Activated T-cell treated with anti-CD3 and anti-CD28 coated beads, Interleukin-2, amount 50 U/mL, for 1 hour (primary cell): ENCODE measurements at places on chromosomes 16 and 17.

DNA sequence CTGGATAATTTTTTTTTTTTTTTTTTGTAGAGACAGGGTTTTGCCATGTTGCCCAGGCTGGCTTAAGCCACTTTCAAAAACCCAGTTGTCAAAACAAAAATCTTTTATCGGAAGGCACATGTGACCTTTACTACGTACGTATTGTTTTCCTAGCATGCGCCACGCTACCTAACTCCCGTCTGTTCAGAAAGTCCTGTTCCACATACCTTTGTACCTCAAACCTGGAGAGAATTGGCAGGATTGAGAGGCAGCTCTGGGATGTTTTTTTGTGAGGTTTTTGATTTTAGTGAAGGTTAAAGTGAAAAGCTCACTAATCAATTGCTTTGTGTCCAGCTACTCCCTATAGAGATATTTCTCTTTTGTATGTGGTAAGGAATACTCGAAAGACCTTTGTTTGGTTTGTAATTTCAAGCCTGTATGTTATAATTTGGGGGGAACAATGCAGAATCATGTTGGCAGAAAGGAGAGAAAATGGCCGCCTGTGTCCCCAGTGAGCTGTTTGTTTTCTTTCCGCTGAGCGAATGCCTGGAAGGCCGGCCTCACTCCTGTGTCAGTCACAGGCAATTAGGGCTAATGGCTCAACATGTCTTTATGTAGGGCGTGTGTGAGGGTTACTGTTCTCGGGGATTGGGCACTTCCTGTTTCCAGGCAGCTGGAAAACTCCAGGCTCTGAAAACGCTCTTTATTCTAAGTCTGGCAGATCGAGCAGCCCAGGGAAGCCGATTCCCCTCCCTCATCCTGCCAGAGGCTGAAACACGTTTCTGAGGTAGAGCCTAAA, 60.8 kb upstream of the CLEC18A start:
- DNase-seq: no peak

DNA sequence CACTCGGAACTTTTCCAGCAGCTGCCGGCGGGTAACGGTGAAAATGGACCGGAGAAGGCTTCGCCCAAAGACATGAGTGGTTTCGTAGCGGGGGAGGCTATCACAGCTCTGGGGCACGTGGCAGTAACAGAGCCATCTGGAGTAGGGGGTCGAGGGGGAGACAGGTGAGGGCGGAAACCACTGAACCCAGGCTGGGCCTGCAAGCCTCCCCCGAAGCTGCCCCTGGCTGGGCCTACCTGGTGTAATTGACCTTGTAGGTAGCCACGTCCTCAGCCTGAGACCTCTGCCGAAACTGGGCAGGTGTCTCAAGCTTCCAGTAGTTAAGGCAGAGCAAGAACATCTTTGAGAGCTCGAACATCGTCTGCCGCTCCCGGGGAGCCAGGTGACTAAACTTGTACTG, 1.9 kb downstream of the KAT2A start:
- no peak for DNase-seq

GRCh38 chr17:35793257-35793656, 2.2 kb downstream of the MMP28 start:
- no peak for DNase-seq

- no peak for DNase-seq
These were observed 18.4 kb downstream of the SOX9 start for GRCh38 chr17:72139212-72139611.

- no peak for DNase-seq
These were observed 31.7 kb downstream of the DRC3 start for GRCh38 chr17:18004345-18004744.

- no peak for DNase-seq
These were observed 26.2 kb upstream of the RASL10B start for GRCh38 chr17:35705230-35705629.

DNA sequence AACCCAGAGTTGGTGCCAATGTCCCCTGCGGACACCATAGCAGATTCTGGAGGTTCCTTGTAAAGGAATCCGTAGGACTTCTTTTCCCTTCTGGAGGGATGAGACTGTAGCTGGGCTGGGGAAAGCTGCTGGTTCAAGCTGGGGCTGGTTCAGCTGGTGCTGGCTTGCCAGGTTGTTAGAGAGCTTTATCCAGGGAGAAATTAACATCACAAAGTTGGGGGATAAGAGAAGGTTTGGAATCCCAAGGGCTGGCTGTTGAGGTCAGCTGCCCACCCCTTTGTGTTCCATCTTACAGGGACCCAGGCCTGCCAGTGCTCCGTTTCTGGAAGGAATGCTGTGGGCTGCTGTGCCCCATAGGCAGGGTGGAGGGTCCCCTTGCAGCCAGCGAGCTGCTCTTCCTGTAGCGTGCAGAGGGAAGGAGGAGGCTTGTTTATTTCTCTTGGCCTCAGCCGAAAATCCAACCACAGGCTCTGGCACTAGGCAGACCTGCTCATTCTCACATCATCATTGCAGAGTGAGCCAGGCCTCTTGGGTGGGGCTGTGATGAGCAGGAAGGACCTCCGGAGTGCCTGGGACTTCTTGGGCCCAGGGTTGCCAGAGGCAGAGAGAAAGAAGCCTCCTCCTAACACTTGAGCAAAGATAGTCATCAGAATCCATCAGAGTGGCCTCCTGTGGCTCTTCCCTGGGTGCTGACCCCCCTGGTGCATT, 251.1 kb downstream of the SEC14L1 start:
- DNase-seq: no peak

GRCh38 chr17:69717214-69717613, 302.7 kb downstream of the MAP2K6 start:
- DNase-seq: no peak

DNA sequence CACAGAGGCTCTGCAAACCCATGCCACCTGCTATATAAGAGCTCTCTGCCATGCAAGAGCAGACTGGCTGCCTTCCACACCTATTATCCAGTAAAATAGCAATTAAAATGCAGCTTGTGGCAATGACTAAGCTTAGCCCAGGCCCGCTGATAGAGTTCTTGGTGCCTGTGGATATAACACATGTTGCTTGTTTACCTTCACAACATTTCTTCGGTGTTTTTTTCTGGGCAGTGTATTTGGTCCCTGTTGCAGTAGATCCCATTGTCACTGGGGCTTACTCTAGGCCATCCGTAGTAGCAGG, 63.5 kb downstream of the SPECC1 start:
- DNase-seq: no peak

GRCh38 chr17:58270476-58271215, 10.1 kb downstream of the MPO start:
- no peak for DNase-seq

DNA sequence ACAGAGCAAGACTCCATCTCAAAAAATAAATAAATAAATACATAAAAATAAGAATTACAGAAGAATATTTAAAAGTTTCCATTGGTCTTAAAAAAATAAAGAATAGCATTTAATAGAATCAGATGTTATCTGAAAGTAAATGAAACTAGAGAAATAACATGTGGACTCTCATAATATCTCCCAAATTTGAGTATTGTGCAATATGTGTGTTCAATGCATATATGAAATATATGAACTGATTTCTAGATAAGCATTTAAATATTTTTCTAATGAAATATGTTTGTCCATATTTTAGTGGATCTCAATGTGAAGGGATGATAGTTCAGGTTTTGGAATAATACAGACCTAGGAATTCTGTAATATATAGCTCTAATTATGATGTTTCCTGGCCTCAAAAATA, 265.9 kb upstream of the PMFBP1 start:
- no peak for DNase-seq

DNA sequence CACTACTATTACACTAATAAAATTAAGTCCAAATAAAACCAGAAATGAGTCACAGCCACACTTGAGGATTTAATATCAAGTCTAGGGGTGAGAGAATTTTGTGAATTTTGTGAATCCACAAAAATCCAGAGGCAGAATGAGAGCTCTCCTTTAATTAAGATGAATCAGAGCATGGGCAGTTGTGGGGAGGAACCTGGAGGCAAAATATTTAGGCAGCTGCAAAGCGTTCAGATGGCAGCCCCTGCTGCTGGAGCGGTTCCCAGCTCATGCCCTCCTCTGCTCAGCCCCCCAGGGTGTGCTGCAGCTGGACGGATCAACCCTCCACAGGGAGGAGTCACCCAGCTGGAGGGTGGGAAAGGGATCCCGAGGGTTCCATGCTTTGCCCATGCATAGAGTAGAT, 43.4 kb upstream of the IRX6 start:
- no peak for DNase-seq

DNA sequence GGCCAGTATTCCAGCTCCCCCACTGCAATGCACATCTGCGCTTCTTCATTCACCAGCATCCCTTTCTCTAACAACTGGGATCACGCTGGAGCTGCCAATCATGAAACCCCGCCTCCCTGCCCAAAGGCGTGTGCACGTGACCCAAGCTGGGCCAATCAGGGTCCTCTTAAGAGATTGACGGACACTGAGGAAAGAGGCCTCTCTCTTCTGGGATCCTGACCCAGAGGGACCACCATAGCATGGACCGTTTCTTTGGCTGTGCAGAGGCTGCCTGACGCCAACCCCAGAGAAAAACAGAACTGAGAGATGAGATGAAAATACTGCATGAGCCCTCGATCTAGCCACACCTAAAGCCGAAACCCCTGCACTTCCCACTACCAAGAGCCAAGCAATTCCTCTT, 32.0 kb downstream of the COTL1 start:
- DNase-seq: no peak

- DNase-seq: no peak
These were observed 1675.1 kb downstream of the TP53TG3F start for GRCh38 chr16:35134471-35134870.

DNA sequence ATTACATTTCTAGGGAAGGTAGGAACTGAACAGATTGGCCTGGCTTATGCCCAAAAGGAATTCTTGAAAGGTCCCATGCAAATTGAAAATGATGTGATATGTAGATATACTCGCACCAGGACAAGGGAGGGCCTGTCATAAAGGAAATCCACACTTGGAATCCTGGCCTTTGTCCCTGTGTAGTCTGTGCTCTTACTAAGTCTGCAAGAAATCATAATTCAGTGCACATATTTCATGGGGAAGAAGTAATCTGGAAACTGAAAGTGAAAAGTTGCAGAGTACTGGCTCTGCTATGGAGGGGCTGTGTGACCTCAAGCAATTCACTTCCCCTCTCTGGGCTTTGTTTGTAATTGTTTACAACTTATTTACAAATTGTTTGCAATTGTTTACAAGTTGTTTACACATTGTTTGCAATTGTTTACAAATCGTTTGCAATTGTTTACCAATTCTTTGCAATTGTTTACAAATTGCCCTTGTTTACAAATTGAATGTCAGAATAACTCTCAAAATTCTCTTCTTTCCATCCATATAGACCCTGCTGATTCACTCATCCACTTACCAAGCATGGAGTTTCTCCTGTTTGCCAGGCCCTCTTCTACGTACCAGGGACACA, 12.9 kb downstream of the SCNN1G start:
- no peak for DNase-seq

- peak; percentile 82 for DNase-seq
These were observed at the start of gene NKD1 for GRCh38 chr16:50548125-50548908. Gene NKD1 (plus strand): TSS chr16:50548396. CDS start chr16:50548554, 158 bp downstream.

- no peak for DNase-seq
These were observed 901.6 kb upstream of the GOT2 start for GRCh38 chr16:59635674-59636073.
